Right renal pelvis (tissue), 4 donors: ENCODE measurements at places on chromosomes 1 and 21. TPM values are rescaled to one million over a fixed set of nuclear protein-coding genes. Genes with fewer than 3 reads are reported as not detected.

Gene CLDN19
- polyA plus RNA-seq: 95.9 TPM

Gene CFAP141
- not detected for polyA plus RNA-seq

Gene ZBED6
- 16.5 TPM for polyA plus RNA-seq

Gene WRAP73
- polyA plus RNA-seq: 17.4 TPM

- no peak for DNase-seq
These were observed 24.2 kb downstream of the PCSK9 start for GRCh38 chr1:55063577-55063942.

DNA sequence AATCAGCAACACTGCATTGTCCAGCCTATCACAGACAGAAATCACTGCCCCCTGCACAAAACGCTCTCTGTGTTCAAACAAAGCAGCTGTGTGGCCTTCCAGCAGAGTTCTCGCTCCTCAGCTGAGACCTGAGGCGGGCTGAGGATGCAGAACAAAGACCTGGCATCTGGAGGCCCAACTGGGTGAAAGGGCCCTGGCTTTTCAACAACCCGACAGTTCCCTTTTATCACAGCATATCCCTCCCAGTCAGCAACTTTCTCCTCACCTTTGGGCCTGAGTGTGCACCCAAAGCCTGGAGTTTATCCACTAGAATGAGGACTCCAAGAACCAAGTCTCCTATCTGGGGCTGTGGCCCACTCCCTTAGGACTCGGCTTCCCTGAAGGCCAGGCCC, 42.6 kb upstream of the A3GALT2 start:
- no peak for DNase-seq

DNA sequence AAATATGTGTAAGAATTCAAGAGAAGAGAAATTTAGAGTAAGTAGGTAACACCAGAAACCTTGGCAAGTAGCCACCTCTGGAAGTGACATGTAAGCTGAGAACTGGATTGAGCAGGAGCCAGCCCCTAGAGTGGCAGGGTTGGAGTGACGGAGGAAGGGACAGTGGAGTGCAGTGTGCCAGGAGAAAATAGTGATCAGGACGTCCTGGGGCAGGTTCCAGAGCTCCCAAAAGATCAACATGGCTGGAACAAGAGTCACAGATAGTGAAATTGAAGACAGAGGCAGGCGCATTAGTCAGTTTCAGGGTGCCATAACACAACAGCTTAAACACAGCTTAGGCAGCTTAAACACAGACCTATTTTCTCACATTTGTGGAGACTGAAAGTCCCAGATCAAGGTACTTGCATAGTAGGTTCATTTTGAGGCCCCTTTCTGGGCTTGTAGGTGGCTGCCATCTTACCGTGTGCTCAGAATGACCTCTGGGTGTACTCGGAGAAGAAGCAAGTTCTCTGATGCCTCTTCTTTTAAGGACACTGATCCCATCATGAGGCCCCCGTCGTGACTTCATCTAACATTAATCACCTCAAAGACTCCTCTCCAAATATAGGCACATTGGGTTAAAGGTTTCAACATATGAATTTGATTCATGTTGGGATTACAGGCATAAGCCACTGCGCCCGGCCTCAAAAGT, 37.2 kb downstream of the GNPAT start:
- no peak for DNase-seq
